ENCODE measurements at places on chromosomes 13 and 19.

- DNase-seq: no peak
These were observed 14.7 kb downstream of the FGF9 start for GRCh38 chr13:21685485-21686064.

DNA sequence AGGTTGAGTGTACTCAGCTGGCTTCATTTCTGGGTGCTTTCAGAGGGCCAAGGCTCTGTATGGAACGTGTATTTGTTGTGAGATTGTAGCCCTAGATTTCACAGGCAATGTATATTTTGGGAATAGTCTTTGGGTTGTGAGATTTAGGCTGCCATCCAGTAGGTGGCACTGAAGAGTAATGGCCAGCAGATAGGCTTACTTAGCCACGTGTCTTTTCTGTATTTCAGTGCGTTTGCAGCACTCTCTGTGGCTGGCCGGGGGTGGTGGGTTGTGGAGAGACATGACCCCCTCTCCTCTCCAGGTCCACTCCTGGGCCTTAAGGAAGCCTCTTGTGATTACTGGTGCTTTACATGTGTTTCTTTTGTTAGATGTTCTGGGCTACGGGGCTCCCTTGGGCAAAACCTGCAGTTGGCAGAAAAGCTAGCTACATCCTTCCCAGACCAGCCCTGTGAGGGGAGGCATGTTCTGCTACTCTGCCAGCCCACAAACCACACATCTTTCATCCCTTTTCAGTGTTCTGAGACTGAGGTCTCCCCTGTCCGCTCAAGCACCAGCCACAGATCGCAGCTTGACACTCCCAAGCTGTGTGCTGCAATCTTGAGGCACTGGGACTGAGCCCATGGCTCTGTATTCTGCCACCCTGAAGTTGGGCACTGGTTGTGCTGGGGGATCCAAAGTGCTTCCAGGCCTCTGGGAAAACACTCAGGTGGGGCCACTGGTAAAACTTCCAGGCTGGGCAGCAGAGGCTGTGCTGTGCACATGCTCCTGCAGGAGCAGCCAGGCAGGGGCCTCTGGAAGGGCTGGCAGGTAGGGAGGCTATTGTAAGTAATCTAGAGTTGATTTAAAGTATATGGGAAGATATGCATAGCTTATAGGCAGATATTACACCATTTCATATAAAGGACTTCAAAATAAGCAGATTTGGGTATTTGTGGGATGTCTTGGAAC lies 1096.8 kb upstream of the PCDH20 start:
- peak; percentile 20 for DNase-seq

GRCh38 chr13:39020853-39021462 lies 16.9 kb downstream of the PROSER1 start:
- no peak for DNase-seq

GRCh38 chr13:77139306-77139705 lies 112.3 kb upstream of the FBXL3 start:
- DNase-seq: no peak

- DNase-seq: no peak
These were observed 4.8 kb upstream of the CCDC70 start for GRCh38 chr13:51856998-51857397.

DNA sequence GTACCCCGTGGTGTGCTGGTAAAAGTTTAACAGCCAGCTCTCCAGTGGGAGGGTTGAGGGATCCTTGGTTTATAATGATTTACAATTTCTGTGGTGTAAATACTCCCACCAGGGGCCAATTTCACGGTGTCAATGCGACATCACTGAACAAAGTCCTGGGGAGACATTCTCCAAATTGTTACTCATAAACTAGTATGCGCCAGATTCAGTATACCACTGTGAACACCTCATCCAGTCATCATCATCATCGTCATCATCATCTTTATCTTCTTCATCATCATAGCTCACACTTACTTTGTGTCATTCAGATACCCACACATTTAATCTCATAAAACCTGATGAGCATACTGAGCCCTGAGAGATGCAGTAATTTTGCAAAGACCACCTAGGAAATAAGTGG lies 17.2 kb upstream of the TNFSF14 start:
- DNase-seq: no peak

DNA sequence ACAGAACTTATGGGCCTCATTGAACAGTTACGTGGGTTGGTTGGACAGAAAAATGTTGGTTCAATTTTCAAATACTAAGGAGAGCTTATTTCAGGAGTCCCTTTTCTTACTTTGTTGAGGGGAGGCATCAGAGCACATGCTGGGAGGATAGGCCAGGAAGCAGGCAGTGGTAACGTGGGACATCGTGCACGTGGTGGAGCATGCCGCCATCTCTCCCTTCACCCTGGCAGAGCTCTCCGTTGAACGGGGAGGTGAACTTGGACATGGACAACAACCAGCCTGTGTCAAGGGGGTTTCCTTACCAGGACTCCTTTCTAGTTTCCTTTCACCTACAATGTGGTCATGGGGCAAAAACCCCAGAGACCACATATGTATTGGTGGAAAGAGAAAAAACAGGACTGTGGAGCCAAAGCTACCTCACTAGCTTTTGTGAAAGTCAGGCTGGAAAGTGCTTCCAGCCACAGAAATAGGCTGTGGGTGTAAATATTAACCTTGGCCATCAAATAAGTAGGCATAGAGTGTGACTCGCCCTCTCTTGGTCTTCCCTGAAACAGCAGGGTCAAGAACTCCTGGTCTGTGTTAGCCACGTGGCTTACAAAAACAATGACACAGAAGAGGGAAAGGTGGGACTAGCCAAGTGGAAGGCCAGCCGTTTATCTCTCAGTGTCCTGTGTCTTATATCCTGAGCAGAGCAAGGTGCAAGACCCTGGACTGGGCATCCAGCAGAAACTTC lies 14.4 kb downstream of the MICOS13 start:
- DNase-seq: no peak

- DNase-seq: no peak
These were observed 15.2 kb downstream of the TPT1 start for GRCh38 chr13:45325806-45326205.

DNA sequence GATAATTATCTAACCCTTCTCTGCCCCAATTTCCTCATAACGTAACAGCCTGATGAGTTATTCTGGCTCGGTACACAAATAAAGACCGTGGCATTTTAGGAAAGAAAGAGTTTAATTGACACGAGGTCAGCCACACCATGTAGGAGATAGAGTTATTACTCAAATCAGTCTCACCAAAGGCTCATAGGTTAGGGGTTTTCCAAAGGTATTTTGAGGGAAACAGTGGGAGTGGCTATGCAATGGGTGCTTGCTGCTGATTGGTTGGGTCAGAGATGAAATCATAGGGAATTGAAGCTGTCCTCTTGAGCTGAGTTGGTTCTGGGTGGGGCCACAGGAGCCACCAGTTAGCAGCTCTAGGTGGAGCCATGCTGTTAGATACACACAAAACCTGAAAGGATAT lies 137.5 kb downstream of the FREM2 start:
- no peak for DNase-seq

- no peak for DNase-seq
These were observed 102.8 kb downstream of the EFNB2 start for GRCh38 chr13:106432636-106433035.

DNA sequence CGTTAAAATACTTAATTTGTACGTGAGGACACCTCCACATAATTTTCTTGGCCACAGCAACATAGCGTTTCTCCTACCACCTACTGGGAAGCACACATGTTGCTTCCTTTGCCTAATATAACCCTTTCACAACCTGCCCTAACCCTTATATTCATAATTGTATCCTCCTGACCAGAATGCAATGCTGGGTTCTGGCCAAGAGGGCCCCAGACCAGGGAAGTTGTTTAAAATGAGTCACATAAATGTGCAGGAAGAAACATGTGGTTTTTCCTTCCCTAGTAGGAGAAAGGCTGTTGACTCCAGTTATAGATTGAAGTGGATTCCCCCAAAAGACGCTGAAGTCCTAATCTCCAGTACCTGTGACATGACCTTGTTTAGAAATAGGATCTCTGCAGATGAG lies 187.3 kb downstream of the NUFIP1 start:
- peak; percentile 41 for DNase-seq

DNA sequence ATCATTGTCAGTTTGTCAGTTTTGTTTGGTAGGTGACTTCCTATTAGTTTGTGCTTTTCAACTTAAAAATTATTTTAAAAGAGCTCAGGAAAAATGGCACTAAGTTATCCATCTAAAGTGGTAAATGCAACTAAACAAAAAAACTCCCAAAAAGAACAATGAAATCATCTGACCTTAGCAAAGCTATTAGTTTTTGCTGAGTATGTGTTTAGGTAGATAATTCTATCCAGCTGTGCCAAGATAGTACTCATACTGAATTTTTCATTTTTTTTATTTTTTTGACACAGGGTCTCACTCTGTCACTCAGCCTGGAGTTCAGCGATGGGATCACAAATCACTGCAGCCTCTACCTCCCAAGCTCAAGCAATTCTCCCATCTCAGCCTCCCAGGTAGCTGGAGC lies 645.3 kb downstream of the TBC1D4 start:
- DNase-seq: no peak

DNA sequence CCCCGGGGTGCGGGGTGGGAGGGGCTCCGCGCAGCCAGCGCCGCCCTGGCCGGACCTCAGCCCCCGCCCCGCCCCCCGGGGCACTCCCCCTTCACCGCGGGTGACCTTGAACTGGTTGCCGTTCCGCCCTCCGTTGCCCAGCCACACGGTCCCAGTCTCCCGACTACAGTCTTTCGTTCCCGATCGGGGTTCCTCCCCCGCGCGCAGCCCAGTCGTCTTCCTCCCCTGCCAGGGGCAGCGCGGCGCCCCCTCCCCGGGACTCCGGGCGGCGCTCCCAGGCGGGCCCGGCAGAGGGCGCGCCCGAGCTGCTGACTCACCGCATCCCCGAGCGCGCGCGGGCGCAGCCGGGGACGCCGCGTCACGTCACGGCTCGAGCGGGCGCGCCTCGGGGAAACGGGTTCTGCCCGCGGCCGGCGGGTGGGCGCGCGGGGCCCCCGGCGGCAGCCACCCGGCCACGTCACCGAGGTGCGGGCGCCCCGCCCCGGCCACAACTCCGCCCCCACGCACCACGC lies 459 bp downstream of the MIDN start:
- DNase-seq: peak; percentile 81

- DNase-seq: no peak
These were observed 4.3 kb upstream of the PSMC4 start for GRCh38 chr19:39966617-39967016.

- no peak for DNase-seq
These were observed 655 bp upstream of the S1PR5 start for GRCh38 chr19:10517760-10518443.

GRCh38 chr19:11887611-11888531 lies at the start of gene ZNF69:
Gene ZNF69 (plus strand): TSS chr19:11887782. CDS start chr19:11887924, 142 bp downstream.
- DNase-seq: peak; percentile 95

DNA sequence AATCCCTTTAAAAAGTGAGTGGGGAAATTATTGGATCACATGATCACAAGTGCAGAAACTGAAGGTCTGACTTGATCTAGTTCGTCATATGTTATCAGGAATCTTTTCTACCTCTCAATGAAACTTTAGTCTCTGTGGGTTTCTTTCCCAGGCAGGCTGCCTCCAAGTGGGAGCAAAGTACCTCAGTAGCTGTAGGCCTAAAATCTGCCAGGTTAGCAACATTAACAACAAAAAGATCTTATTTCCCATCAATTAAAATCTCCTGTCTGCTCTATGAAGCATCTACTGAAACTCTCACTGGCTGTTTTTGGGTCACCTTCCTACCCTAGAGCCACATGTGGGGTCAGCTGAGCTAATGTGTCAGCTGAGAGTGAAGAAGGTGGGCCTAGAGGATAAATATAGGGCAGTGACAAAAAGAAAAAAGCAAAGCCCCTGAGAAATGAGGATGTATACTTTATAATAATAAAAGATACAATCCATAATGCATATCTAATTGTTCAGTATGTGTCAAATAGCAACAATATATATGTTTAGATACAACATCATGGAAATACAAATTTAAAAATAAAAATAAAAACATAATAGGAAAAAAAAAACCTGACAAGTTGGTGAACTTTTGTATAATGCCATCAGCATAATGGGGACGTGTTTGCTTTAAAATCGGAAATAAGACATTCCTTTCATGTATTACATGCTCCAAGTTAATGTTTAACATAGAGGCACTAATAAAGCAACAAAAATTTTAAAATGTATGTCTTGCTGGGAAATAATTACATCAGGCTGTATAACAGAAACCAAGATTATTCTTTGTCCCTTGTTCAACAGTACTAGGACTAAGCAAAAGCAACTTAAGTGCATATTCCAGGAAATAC lies 141.1 kb downstream of the GPC5 start:
- no peak for DNase-seq

DNA sequence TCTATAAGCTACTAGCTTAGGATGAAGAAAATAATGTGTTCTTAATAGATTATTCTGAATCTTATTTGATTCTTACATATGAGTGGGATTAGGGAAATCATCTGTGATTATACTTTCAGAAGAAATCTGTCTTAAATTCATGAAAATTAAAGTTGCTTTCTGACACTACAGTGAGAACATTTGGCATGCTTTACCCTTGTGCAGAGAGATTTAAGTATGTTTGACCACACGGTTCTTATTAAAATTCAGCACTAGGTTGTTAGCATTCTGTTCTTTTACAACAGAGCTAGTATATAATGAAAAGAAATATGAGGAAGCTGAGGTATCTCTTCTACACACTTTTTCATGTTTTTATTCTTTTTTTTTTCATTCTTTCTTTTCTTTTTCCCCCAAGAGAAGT lies 2723.9 kb downstream of the PCDH9 start:
- no peak for DNase-seq

- DNase-seq: no peak
These were observed 124.2 kb downstream of the LMO7 start for GRCh38 chr13:75760131-75761021.

GRCh38 chr19:53696951-53697350 lies 65.2 kb downstream of the DPRX start:
- no peak for DNase-seq

DNA sequence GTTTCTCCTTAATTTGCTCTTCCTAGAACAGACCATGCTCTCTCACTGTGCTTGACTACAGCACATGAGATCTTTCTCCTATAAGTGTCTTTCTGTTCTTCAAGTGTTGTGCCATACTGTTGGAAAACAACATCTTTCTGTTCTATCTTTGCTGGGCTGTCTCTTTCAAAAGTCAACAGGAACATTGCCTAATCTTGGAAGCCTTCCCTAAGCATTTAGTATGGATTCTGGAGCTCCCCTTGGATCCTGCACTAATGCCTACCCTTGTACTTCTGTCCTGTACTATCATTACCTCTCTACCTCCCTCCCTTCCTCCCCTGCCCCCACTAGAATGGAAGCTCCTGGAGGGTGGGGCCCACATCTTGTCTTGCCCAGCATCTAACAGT lies 26.8 kb downstream of the STARD13 start:
- no peak for DNase-seq

DNA sequence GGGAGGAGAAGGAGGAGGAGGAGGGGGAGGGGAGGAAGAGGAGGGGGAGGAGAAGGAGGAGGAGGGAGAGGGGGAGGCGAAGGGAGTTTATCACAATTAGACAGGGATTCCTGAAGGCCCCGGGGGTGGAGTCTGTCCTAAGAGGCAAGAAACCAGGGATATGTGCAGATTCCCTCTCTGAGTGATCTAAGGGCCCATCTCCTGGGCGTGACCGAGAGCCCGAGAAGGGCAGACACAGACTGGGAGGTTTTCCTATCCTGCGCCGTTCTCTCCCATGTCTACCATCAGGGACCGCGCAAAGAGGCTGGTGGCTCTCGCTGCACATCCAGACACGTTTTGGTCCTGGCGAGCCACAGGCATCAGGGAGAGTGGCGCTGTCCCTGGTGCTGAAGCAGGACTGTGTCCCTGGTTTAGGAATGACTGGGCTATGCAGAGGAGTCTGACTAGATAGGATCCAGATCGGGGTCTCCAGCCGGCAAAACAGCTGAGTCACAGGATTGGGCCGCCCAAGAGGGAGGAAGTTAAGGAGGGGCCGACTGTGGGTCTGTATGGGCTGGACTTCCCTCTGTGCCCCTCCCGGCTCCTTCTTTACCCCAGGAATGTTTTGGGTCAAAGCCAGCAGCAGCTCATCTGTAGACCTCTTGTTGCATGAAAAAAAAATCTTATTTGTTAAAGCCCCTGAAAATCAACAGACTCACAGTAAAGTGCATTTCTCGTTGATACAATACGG lies 17.9 kb upstream of the ZNF175 start:
- DNase-seq: no peak

Measured in upper lobe of left lung (tissue), 6 donors.